ENCODE measurements at places on chromosomes 6 and 20. TPM values are rescaled to one million over a fixed set of nuclear protein-coding genes. Genes with fewer than 3 reads are reported as not detected.

Gene TUBB1
- not detected for total RNA-seq

Gene BIRC7
- total RNA-seq, result not detected

- ATAC-seq, result no peak
Observed at GRCh38 chr20:13461849-13462458, 176.8 kb downstream of the TASP1 start.

GRCh38 chr6:132669690-132670291, 10.8 kb upstream of the TAAR1 start:
- ATAC-seq, result peak; percentile 74

GRCh38 chr6:75438442-75439116, 55.0 kb downstream of the FILIP1 start:
- no peak for ATAC-seq
